ENCODE measurements at places on chromosomes 12 and 14.
A peak's percentile ranks its signal among the peaks of the same experiment; 100 is the strongest.

DNA sequence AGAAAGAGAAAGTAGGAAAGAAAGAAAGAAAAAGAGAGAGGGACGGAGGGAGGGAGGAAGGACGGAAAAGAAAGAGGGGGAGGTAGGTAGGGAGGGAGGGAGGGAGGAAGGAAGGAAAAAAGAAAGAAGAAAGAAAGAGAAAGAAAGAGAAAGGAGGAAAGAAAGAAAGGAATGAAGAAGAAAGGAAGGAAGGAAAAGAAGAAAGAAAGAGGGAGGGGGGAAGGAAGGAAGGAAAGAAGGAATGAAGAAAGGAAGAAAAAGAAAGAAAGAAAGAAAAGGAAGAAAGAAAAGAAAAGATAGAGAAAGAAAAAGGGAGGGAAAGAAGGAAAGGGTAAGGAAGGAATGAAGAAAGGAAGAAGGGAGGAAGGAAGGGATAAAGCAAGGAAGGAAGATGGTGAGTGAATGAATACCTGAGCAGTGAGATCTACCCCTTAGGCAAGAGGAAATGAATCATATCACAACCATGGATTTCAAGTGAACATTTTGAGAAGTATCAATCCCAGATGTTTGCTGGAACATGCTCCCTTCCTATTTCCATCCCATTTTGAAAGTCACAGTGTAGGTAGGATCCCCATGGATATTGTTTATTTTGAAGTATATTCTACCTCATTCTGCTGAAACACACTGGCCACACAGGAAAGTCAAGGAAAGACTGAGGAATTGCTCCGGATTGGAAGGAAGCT lies 639.4 kb upstream of the TBX3 start:
- no peak for DNase-seq

- DNase-seq = no peak
Measured at GRCh38 chr12:132030367-132031038, 80.8 kb downstream of the EP400 start.

GRCh38 chr12:114253976-114254778 lies 151.8 kb downstream of the TBX5 start:
- no peak for DNase-seq

DNA sequence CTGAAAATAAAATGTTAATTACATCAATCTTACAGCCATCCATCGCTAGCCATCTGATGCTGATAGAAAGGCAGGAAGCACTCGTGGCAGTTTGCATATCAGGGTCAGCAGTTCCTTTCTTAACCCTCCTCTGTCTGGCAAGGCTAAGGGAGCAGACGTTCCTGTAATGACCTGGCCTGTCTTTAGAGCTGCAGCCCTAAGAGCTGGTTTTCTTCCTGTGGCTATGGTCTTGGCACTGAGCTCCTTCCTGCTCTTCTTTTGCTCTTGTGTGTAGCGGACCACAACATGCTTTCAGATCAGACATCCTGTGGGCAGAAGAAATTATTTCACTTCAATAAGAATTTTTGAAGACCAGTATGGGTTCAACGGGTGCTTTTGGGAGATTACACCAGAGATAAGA lies 170.4 kb downstream of the DAD1 start:
- DNase-seq = no peak

- DNase-seq = peak; percentile 19
Measured at GRCh38 chr12:57127726-57128518, at the start of gene LRP1. Gene LRP1 (plus strand): TSS chr12:57128483. CDS start chr12:57128965, 482 bp downstream.

GRCh38 chr12:108969622-108970021 lies 51.2 kb downstream of the SVOP start:
- no peak for DNase-seq

DNA sequence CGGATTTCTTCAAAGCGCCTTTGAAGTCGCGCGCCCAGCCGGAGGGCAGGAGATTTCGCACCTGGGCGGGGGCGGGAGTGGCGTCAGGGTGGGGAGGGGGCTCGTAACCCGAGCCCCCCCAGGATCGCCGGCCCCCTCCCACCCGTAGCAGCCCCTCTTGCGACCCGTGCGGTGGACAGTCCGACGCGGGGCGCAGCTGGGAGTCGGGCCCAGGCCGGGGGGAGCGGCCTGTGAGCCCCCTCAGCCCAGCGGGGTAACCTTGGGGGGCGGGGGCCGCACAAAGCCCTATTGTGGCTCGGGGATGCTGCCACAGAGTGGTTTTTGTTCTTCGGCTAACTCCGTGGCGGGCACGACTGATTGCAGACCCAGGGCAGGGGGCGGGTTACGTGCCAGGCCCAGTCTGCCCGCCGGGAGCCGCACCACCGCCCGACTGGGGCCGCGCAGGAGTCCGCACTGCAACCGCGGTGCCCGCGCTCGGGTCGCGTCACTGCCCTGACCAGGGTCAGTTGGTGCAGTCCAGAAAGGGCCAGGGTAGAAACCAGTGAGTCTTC lies 4.2 kb upstream of the AAAS start:
- no peak for DNase-seq

- no peak for DNase-seq
Measured at GRCh38 chr14:78595797-78596196, 425.6 kb downstream of the NRXN3 start.

- no peak for DNase-seq
Measured at GRCh38 chr12:2346416-2346815, 293.6 kb downstream of the CACNA1C start.

DNA sequence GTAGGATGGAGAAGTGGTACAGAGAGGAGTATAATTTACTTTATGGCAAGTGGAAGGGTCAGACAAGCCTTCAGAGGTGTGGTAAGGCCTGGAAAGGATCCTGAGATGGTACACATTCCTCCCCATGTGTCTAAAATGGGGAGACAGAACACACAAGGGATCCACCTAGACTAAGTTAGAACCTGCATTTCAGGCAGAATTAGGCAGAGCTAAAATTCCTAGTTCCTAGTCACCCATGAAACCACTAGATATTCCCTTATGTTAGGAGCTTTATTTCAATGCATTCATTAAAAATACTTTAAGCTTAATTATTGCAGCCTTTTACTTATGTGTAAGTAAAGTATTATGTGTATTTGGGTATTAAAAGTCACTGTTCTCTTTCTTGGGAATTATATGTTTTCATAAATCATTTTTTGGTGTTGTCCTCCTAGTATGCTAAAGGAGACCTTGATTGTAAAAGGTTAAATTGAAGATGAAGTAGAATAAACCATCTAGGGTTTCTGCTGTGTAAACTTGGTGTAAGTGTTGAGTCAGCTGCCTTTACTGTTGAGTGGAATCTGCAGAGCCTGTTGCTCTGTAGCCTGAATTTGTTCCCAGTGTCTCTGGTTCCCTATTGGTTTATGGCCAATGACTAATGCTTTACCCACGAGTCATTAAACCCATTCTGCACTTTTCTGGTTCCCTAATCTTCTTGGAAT lies 423.2 kb downstream of the ATP23 start:
- DNase-seq = no peak

DNA sequence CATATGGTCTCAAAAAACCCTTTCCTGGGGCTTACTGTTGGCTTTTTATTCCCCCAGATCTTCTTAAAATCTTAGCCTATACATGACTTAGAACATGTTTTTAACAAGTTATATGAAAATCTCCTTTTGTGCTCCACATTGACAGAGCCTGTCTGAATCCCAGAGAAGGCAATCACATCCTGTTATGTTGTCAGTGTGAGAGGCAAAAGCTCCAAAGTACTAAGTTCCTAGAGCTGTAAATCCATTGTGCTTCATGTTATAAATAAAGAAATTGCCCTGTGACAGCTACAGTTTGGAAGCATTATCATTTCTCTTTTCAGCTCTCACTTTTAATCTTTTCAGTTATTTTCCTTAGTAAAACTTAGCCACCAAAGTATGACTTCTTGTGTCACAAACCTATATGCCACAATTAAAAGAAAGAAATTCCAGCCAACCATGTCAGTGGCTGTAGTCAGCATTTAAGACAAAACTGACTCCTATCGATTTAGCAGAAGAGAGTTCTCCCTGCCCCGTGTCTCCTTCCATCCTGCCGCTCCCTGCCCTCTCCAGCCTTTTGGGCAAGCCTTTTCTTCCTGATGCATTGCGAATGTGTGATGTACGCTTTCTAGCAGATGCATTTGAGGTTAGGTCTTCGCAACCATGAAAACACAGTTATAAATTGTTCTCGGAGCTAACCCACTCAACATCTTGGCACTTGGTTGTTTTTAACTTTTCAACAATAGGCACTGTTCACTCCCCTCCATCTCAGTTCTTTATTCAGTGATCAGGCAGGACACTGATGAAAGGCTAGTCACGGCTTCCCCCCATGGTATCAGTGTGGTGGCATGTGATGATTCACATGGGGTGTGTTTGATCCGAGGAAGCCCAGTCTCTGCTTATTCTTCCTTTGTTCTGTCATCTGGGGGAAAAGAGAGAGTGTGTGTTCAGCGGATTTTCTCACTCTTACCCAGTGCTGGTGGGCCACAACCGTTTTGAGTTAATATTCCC lies 143.5 kb downstream of the SSPN start:
- DNase-seq = no peak

DNA sequence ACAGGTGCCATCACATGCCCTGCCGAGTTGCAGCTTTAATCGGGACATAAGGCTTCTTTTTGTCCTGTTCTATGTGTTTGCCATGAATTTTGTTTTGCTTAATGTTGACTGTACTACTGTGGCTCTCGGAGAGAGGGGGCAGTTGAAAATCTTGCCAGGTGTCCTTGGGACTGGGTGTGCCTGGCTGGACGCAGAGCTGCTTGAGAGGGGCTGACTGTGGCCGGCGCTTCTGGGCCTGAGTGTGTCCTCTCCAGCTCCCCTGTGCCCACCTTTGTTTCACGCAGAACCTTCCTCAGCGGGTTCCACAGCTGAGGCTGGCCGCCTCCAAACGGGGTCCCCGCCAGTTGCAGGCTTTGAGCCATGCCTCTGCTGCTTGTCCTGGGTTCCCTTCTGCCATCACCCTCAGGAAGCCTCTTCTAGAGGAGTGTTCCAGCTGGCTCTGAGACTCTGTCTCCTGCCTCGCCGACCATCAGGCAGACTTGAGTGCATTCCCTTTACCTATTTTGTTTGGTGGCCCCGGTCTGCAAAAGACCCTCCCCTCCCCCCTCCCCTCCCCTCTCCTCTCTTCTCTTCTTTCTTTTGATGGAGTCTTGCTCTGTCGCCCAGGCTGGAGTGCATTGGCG lies 49.7 kb downstream of the DDX51 start:
- no peak for DNase-seq

DNA sequence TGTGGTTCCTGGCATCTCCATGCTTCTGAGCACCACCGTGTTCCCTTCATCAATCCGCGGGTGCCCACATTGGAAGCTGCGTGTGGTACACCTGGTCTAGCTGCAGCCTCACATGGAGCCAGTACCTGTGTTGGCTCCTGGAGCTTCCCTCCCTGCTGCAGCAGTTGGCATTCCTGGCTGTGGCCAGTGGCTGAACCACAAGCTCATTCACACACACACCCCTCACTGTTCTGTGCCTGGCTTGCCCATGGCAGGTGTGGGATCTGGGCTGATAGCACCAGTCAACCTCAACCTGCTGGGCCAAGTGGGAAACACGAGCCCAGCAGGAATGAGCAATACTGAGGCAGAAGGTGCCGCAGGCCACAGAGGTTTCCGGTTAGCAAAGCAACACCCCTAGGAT lies 256.2 kb upstream of the LRFN5 start:
- no peak for DNase-seq

GRCh38 chr12:78018939-78019338 lies 188.2 kb downstream of the NAV3 start:
- DNase-seq = no peak

DNA sequence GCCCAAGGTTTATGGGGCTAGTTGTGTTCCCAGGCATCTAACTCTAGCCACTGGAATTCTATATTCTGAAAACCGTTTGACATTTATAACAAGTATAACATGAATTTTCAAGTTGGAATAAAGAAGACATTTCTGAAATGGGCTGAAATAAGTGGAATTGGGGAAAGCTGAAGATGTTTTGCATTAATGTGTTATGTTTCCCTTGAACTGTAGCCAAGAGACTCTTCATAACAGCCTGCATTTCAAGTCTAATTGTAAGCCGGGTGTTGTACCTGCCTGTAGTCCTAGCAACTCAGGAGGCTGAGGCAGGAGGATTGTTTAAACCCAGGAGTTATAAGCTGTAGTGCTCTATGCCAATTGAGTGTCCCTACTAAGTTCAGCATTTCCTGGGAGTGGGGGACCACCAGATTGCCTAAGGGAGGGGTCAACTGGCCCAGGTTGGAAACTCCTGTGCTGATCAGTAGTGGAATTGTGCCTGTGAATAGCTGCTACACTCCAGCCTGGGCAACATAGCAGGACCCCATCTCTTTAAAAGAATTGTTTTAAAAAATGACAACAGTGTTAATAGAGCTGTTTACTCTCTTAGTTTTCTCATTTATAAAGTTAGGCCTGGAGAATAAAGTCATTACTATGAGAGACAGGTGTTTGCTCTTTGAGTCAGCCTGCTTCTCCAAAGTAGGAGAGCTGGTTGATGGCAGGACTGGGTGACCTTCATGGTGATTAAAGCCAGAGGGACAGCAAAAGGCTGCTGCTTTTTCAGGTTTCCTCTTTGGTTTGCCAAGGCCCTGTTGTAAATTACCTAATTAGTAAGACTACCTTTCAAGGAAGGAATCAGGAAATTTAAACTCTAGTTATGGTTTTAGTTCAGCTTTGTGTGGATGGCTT lies 483.6 kb upstream of the RGS6 start:
- DNase-seq = no peak

All from NCI-H1417 treated with DMSO at 0.1 percent for 48 hours (cell line).